ENCODE measurements at places on chromosomes 2 and 18.

DNA sequence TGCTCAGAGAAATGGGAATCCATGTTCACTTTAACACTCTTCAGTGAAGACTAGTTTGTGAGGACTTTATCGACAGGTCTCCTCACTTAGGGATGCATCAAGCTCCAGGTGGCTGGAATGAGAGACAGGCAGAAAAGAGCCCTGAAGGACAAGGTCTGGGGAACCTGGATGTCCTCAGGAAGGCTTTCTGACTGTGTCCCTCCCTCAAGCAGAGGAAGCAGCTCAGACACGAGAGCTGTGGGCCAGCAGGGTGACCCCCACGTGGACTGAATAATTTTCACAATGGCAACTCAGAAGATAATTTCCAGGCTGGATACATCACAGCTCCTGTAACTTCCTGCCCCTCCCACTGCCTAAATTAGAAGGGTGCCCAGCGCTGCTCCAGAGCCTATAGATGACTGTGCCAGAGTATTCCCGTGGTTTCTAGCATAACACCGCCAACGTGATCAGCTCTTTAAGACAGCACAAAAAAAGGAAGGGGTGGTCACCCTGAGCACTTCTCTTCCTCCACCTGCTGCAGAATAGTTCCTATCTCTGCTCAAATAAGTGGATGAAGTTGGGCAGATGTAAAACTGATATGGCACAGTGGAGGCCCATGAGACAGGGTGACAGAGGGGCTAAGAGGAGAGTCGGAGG lies 25.7 kb upstream of the NCK2 start:
- no peak for DNase-seq

DNA sequence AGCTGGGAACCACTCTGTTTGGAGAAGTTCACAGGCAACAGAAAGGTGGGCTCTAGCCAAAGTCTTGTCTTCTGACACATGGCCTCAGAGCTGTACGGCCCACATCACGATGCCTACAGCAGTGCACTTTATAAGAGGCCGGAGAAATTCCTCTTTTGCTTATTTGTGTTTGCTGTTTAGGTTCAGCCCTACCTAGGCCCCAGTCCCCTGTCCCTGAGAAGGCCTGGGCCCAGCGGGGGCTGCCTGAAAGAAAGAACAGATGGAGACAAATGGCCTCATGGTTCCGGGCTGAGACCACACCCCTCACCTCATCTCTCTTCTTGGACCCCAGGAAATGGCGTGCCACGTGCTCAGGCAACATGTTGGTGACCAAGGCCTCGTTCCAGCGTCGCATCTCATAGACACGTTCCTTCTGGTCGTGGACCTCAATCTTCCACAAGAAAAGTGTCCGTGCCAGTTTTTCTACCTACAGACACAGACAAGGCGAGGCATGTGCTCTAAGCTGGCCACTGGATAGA lies 30.9 kb downstream of the CENPO start:
- DNase-seq: peak; percentile 32

- no peak for DNase-seq
Observed at GRCh38 chr2:125037135-125037653, 1012.1 kb downstream of the CNTNAP5 start.

DNA sequence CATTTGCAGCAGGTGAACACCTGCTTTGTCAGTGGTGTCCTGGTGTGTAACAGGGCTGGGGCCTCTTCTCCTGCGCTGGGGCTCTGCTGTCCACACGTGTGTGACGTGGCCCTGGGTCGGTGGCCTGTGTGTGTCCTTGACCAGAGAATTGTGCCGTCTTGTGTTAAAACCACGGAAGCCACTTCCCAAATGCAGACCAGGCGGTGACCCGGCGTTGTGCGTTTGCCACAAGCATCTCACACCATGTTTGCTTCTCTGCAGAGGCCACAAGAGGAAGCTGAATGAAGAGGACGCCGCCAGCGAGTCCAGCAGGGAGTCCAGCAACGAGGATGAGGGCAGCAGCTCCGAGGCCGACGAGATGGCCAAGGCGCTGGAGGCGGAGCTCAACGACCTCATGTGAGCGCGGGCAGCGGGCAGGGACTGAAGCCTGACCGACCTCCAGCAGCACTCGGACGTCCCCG lies 44.3 kb upstream of the KCNG2 start:
- DNase-seq: peak; percentile 80

DNA sequence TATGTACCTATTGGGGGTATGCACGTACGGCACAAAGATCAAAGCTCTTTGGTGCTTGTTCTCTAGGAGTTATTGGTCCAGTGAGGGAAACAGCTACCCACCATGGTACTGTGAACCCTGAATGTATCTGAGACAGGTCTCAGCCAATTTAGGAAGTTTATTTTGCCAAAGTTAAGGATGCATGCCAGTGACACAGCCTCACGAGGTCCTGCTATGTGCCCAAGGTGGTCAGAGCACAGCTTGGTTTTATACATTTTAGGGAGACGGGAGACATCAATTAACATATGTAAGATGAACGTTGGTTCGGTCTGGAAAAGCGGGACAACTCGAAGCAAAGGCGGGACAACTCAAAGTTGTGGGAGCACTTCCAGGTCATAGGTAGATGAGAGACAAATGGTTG lies 75.8 kb downstream of the SOWAHC start:
- DNase-seq: no peak

DNA sequence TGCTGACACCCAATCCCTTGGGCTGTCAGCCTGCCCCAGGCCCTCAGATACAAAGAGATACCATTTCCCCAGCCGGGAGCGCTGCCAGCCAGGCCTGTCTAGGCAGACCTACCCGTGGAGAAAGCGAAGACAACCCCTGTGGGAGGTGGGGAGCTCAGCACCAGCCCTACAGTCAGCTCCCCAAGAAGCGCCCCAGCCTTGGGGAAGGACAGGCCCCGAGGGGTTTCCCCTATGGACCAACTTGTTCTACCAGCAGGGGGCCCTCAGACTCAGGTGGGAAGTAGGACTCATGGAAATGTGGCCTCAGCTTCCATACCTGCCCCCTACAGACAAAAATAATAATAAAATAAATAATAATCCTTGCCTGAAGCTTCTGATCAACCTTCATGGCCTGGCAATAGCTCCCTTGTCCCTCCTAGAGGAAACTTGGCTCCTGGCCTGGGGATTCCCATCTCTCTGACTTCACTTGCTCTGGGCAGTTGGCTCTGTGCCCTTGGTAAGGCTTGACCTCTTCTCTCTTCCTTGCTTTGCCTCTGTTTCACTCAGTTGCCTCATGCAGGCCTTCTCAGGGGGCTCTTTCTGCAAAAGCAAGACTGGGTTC lies 7.0 kb downstream of the SLC35F6 start:
- DNase-seq: peak; percentile 93
